Ascending aorta (tissue), 2 donors: ENCODE measurements at places on chromosomes 5 and 9. TPM values are rescaled to one million over a fixed set of nuclear protein-coding genes. Genes with fewer than 3 reads are reported as not detected.

The TTC16 gene
- not detected for total RNA-seq

The CDH6 gene
- 6.5 TPM for total RNA-seq

The PDE6A gene
- total RNA-seq, result not detected

The GFPT2 gene
- 25.2 TPM for total RNA-seq

The CAMLG gene
- total RNA-seq, result 12.6 TPM

The RARS1 gene
- total RNA-seq, result 24.5 TPM

The ENTPD2 gene
- not detected for total RNA-seq

The INPP5E gene
- 20.2 TPM for total RNA-seq

The TMC1 gene
- total RNA-seq, result not detected

The POU5F2 gene
- 1.5 TPM for total RNA-seq

The LRRC19 gene
- not detected for total RNA-seq

The PNPLA7 gene
- total RNA-seq, result 13.5 TPM
